ENCODE measurements at places on chromosomes 2 and 18.

DNA sequence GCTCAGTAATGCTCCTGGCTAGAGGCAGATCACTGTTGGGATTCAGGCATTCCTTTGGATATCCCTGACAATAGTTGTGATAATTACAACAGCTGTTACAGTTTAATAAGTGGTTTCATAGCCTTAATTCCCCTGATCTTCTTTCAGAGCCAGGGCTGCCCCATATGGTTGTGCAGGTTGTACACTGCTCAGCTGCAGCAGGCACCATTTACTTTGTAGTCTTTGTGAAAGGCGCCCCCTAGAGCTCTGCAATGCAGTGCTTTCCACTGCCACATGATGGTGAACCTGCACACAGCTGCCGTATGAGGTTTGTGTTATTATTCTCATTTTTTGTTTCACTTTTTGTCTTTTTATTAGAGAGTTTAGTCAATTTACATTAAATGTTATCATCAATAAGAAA lies 239.1 kb downstream of the KCNS3 start:
- DNase-seq: no peak

DNA sequence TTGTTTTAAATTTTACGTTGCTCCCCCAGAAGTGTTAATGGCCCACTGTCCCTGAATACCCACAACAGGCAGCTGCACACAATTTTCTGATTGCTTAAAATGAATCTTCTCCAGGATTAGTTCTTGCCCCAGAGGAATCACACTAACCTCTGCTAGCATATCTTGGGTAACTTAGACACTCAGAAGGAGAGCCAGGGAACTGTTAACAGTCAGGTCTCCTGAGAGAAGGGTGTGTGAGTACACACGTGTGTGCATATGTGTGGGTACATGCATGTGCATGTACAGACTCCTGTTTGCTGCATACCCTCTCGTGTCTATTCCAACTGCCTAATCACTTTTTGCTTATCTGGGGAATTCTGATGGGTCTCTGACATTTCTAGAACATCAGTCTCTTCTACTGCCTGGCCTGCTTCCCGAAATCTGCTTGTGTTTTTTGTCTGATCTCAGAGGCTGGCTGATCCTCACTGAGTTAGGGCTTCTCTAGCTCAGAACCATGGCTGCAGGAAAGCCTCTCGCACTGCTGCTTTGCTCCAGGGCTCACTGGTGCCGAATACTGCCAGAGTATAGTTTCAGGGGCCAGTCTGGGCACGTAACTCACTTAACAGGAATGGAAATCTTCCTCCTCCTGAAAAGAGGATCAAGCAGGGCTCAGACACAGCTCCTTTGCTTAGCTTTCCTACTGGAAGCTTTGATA lies 62.8 kb downstream of the PRELID3A start:
- no peak for DNase-seq

- no peak for DNase-seq
Observed at GRCh38 chr18:52636536-52636935, 296.5 kb downstream of the DCC start.

DNA sequence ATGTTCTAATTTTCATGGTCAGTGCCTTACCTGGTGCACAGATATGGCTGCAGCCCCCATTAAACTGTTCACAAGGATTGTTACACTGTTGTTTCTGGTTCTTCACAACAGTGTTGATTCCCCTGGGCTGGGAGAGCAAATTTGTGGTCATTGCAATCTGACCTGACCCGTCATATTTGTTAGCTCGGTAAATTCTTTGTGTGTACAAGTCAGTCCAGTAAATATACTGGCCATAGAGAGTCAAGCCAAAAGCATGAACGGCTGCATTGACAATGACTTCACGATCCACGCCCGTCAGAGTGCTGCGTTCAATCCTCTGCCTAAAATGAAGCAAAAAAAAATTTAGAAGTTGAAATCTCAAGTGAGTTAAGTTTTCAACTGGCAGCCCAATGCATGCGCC lies 134.6 kb downstream of the DHRS9 start:
- no peak for DNase-seq

DNA sequence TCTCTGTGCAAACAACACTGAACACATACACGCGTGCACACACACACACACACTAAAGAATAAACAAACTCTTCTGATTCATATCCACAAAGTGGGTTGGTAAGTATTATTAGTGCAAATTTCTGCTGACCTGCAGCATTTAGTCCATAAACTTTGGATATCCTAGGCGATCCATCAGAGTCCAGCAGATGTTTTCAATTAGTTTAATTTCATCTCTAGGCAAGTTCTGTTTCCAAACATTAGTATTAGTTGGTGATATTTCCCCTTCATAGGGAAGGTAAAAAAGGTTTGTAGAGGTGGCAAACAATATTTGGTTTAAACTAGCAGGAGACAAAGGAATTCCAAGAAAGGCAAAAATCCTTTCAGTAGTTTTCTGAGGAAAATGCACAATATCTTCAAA lies 5.7 kb downstream of the DSEL start:
- no peak for DNase-seq

GRCh38 chr2:196253116-196253480 lies 81.7 kb upstream of the STK17B start:
- DNase-seq: no peak

DNA sequence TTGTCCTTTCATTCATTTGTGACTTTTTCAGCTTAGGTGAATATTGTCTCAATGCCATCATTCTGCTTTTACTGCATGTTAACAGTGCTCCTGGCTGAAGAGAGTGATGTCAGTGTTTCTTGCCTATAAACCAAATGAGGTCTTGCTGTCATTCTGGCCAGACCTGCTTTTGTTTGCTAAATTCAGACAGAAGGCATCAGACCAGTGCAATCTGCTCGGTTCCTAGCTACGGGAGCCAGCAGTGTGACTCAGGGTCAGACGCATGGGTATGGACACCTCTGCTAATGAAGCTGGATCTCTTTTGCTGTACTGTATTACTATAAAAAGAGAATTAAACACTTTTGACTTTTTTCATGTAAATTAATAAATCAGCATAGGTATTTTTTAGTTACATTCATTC lies 178.9 kb downstream of the TMEM182 start:
- no peak for DNase-seq

Data from stimulated activated CD4-positive, alpha-beta T cell treated with anti-CD3 and anti-CD28 coated beads, Interleukin-2, amount 100 ng/mL, for 24 hours (primary cell).